Activated T-cell treated with anti-CD3 and anti-CD28 coated beads for 4 hours (primary cell): ENCODE measurements at places on chromosomes 12 and 14.

DNA sequence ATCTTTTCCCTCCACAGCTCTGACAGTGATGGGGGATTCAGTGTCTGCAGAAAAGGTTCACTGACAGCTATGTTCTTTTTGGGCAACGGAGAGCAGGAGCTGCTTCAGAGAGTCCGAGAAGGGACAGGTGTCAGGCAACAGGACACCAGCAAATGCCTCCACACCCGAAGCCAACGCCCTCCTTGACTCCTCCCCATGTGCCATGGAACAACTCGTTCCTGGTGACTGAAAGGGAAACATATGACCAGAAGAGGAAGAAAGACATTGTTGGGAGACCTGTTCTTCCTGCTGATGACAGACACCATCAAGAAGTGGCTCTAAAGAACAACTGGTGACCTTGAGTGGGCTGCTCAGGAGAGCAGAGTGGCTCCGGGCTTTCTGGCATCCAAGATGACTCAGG lies 172.3 kb upstream of the NOS1 start:
- no peak for DNase-seq

DNA sequence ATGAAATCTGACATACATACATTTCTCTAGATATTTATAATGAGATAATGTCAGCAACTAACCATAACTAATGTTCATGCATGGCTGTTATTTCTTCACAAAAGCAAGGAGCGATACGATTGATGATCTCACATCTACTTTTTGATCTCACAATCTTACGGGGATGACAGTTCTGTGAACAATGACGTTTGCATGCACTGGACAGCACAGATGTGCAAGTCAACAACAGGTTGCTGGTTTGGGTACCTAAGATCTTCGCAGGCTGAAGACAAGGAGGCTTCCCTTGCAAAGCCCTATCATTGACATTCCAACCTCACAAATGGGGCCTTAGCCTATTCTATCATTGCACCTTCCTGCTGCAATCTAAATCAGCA lies 53.6 kb downstream of the C12orf42 start:
- no peak for DNase-seq

DNA sequence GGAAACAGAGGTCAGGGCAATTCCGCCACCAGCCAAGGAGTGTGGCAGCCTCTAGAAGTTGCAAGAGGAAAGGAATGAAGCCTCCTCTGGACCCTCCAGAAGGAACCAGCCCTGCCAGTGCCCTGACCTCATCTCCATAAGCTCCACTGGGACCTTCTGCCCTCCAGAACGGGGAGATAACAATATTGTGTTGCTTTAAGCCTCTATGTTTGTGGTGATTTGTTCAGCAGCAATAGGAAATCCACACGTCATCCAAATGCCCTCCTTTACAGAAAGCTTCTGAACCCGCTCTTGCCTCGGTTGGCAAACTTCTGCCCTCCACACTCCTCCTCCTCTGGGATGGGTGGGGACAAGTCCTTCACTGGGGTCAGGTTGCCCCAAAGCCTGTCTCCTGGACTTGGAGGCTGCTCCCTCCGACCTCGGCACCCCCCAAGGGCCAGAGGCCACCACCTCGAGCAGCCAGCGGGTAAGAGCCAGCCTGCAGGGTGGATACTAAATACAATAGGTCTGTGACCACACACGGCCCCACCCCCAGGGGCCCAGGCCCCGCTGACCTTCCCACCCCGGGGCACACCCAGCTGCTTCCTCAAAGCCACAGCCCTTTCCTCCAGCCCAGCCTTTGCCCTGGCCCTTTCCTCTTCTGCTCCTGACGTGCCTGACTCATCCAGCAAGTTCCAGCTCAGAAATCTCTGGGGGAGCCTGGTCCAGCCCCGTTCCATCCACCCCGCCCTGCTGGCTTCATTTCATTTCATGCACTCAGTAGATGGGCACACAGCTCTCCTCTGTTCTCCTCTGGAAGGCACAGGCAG lies 58.7 kb upstream of the NCOR2 start:
- DNase-seq = no peak

DNA sequence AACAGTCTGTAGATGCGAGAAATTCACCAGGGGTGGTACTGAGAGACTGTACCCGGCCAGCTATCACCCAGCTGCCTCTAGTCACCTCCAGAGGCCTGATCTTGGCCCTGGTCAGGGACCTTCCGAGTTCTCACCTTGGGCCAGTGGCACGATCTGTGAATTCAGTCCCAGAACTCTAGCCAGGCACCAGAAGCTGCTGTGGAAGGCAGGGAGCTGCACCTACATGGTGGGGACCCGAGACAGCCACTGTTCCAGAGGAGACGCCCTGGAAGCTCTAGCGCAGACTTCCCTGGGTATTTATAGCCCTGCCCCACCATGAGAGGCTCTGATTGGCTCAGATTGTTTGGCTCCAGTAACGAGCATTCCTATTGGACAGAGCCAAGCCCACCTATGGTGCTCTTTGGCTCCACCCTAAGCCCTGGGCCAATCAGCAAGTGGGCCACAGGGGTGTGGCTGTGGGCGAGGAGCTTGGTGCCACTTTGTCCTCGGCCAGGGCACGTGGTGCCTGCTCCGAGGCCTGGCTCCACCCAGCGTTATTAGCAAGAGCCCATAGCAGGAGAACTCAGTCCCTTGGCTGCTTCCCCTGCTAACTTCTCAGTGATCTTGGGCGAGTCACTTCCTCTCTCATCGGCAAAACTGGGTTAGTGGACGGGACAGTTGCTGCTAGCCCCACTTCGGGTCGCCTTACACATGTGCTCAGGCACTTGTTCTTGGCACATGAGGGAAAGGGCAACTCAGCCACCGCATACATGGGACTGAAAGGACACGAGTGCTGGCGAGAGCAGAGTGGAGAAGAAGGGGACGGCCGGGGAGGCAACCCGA lies 89.0 kb upstream of the BCL11B start:
- no peak for DNase-seq

GRCh38 chr12:59084511-59085375 lies 164.4 kb upstream of the LRIG3 start:
- no peak for DNase-seq

- DNase-seq = no peak
These were observed 156.5 kb upstream of the RMST start for GRCh38 chr12:97306147-97306546.

- no peak for DNase-seq
These were observed 505.9 kb downstream of the FLRT2 start for GRCh38 chr14:86035882-86036281.

GRCh38 chr14:84591827-84592445 lies 938.0 kb upstream of the FLRT2 start:
- no peak for DNase-seq

DNA sequence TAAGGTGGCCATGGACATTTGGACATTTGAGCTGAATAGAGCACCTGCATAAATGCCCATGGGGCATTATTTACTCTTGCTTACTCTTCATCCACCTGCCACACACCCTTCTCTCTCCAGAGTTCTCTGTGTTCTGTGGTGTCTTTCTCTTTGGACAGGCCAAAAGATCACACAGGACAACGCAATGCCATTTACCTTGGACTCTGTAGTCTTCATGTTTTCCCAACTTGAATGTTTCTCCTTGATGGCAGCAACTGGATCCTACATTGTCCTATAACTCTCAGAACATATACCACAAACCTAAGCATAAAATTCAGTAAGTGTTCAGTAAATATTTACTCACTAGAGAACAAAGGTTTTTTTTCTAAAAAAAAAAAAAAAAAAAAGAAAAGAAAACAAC lies 41.7 kb upstream of the PTHLH start:
- DNase-seq = no peak

DNA sequence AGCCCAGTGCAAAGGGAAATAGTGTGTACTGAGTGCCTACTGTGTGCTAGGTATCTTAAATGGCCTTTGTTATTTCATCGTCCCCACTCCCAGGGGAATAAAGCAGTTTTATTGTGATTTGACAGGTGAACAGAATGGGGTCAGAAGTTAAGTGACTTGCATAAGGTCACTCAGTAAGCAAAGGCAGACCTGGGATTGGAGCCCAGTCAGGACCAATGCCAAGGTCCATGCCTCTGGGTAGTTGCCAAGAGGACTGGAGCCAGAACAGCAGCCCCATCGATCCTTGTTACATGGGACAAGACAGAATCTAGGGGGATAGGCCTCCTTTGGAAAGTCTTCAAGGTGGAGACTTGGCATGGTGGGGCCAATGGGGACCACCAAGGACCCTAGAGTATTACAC lies 227.4 kb upstream of the PWP1 start:
- no peak for DNase-seq

- DNase-seq = no peak
These were observed 53.1 kb downstream of the PDE3A start for GRCh38 chr12:20421421-20421820.

GRCh38 chr12:81866081-81866480 lies 106.9 kb upstream of the PPFIA2 start:
- no peak for DNase-seq

DNA sequence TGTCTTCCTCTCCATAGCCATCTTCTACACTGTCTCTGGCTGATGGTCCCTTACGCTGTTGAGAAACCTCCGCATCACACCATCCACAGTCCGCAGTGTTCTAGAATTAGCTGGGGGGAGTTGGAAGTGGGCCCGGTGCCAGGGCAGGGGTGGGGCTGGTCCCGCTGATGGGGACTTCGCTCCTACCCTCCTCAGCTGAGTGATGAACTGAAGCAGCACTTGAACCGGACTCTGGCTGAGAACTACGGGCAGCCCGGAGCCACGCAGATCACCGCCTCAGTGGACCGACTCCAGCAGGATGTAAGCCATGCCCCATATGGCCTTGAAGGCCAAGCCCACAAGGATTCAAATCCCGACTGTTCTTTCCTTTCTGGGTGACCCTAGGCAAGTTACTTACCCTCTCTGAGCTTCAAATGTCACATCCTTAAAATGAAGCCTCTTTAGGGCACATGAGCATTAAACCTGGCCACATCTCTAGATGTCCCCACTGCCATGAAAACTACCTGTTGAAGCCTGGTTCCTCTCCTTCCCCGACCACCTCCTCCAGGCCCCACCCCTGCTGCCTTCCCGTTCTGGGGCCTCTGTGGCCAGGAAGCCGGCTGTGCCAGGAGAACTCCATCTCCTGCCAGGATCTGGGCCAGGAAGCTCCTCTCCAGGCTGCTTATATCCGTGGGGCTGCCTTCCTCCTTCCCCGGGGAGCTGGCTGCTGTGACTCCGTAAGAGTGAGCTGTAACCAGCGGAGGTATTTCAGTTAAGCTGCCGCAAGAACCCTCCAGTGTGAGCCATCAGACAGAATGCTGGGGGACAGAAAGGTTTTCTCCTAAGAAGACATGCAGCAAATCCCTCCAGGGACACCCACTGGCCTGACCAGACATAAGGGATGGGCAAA lies 53.1 kb downstream of the TSPAN11 start:
- no peak for DNase-seq

GRCh38 chr14:35159742-35160409 lies 37.5 kb downstream of the PRORP start:
- DNase-seq = no peak

GRCh38 chr12:51898937-51899336 lies 8.4 kb upstream of the ACVRL1 start:
- DNase-seq = no peak

GRCh38 chr12:65608319-65608916 lies 215.9 kb upstream of the HMGA2 start:
- no peak for DNase-seq

DNA sequence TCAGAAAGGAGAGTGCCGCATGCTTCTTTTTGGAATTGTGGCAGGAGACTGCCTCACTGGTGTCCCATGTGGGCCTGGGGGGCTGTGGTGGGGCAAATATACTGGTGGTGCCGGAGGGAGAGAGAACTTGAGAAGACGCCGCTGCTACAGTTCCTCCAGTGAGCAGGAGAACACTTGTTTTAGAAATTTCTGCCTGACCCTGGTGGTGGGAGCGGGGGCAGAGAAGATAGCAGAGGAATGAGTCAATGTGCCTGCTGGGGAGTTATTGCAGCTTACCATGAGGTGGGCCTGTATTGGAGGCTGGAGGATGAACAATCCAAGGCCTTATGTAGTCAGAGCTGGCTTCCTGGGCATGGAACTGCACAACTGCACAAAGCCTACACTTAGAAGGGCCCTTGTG lies 211.8 kb downstream of the SNAPC1 start:
- no peak for DNase-seq

DNA sequence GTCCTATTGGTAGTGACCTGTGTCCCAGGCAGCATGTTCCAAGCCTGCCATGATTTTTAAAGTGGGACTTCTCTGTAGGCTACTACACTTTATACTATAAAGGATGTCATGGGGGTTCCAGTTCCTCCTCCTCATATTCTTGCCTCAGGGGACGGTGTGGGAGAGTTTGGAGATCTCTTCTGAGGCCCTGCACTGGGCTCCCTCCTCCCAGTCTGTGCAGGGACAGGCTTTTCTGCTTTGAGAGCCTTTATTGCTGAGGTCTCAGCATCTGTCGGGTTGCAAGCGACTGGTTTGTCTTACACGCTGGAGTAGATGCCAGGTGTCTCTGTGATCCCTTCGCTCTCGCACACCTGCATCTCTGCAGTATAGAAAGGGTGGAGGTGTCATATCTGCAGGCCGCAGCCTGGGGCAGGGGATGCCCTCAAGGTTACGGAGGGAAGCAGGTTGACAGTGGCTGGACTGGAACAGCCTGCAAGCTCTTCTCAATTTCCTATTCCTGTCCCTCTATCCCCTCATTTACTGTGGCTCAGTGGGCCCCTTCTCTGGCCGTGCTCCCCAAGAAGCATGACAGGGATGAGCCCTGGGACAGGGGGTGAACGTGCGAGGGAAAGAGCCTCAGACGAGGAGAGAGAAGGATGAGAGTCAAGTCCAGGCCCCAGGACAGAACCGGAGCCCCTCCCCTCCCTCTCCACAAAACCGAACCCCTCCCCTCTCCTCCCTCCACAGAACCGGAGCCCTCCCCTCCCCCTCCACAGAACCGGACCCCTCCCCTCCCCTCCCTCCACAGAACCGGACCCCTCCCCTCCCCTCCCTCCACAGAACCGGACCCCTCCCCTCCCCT lies 51.3 kb downstream of the SLC6A12 start:
- no peak for DNase-seq

DNA sequence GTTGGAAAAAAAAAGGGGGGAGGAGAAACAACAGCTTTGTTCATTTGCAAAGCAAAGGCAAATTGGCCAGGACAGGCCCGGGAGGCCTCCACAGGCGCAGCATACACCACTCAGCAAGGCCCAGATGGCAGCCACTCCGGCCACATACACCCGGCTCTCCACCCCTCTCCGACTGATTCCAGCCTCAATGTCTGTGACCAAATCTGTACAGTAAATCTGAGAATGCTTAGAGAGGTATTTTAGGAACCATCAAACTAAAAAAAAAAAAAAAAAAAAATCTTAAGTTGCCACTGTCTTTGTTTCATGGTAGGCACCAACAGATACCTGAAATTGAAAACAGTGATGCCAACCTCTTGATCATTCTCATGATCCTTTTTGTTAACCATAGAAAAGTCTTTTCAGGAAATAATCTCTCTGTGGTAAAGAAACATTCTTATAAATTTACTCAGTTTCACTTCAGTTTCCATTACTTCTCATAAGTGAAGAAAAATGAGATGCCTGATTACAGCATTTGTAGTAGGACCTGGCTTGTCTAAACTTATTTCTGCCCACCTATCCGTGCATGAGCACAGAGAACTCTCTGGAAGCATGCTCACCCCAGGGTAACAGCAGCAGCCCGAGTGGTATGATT lies 20.2 kb downstream of the VPS37B start:
- DNase-seq = no peak
